Small intestine (tissue), 16 donors: ENCODE measurements at places on chromosomes 3 and 15. TPM values are rescaled to one million over a fixed set of nuclear protein-coding genes. Genes with fewer than 3 reads are reported as not detected.

NOX5 gene
- 0.04 TPM for polyA plus RNA-seq

COL8A1 gene
- 0.27 TPM for polyA plus RNA-seq

GNAT1 gene
- not detected for polyA plus RNA-seq

DCLK3 gene
- polyA plus RNA-seq, result 0.31 TPM

ZBTB47 gene
- 5.9 TPM for polyA plus RNA-seq

RAB43 gene
- 3.4 TPM for polyA plus RNA-seq

SLC12A1 gene
- 0.04 TPM for polyA plus RNA-seq

CMTM6 gene
- 55.7 TPM for polyA plus RNA-seq

CFAP100 gene
- polyA plus RNA-seq, result not detected

SERINC4 gene
- polyA plus RNA-seq, result 0.45 TPM

MYL3 gene
- polyA plus RNA-seq, result 1.4 TPM

CLRN1 gene
- polyA plus RNA-seq, result 4.3 TPM

ATP13A4 gene
- 41.2 TPM for polyA plus RNA-seq

HSPBAP1 gene
- polyA plus RNA-seq, result 19.5 TPM

- H3K4me3 ChIP-seq, result no peak within 1 kb of the TSS
- peak; percentile 35 for DNase-seq
- H3K27ac ChIP-seq, result peak within 1 kb of the TSS; percentile 20
Observed at GRCh38 chr3:100993309-100993708, at the start of gene ABI3BP. Gene ABI3BP, minus strand, starts transcription at chr3:100993421. Its CDS starts 37 bp downstream, at chr3:100993384.

DNA sequence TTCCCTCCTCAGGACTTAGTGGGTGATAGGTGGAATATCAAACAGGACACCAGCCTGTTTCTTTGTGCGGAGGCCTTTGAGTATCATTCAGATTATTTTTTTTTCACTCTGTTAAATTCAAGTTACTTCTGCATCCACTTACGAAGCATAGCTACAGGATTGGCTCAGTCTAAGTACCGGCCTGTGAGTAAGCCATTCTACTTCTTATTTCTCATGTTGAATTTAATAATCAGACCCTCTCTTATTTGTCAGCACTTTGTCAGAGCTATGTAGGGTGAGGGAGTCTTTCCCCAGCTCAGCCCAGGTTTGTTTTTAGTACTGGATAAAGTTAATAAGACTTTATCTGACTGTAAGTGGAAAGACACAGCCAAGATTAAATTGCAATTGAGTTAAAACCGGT lies 54.7 kb downstream of the ITPR1 start:
- H3K36me3 ChIP-seq, result no peaks in the 10 kb centered on the region
- no peak overlapping the region for H3K27ac ChIP-seq
- no peak overlapping the region for H3K4me3 ChIP-seq
- H3K27me3 ChIP-seq, result peaks cover 4% of the 10 kb centered on the region
- no peaks in the 10 kb centered on the region for H3K4me1 ChIP-seq

- H3K4me1 ChIP-seq, result peaks cover 6% of the 10 kb centered on the region
- peak overlapping the region; percentile 95 for H3K4me3 ChIP-seq
- H3K36me3 ChIP-seq, result no peaks in the 10 kb centered on the region
- DNase-seq, result peak; percentile 36
Observed at GRCh38 chr3:49940667-49941249, 808 bp downstream of the RBM6 start.

GRCh38 chr3:179860275-179861107 lies 176.2 kb downstream of the PEX5L start:
- no peaks in the 10 kb centered on the region for H3K36me3 ChIP-seq
- DNase-seq, result no peak
- H3K27ac ChIP-seq, result no peak overlapping the region
- H3K4me1 ChIP-seq, result no peaks in the 10 kb centered on the region

DNA sequence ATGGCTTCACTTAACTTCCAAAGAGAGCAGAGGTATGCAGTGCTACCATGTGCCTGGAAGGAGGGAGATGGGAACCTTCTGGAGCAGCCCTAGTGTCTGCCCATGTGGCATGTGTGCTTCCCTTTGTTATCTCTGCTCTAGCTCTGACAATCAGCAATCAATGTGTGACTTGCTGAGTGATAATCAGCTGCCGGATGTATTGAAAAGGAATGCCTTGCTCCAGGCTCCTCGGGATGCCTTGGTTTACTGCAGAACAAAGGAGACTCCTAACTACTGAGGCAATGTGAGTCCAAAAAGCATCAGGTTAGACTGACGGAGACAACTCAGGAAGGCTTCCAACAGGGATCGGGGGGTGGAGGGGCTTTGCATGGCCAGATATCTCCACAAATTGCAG lies 36.0 kb upstream of the CORO2B start:
- no peak overlapping the region for H3K4me3 ChIP-seq
- no peak overlapping the region for H3K27ac ChIP-seq
- H3K36me3 ChIP-seq, result no peaks in the 10 kb centered on the region
- no peaks in the 10 kb centered on the region for H3K27me3 ChIP-seq
- no peaks in the 10 kb centered on the region for H3K4me1 ChIP-seq

- no peak for DNase-seq
- no peaks in the 10 kb centered on the region for H3K27me3 ChIP-seq
Observed at GRCh38 chr3:193498215-193498614, 56.5 kb downstream of the ATP13A4 start.

DNA sequence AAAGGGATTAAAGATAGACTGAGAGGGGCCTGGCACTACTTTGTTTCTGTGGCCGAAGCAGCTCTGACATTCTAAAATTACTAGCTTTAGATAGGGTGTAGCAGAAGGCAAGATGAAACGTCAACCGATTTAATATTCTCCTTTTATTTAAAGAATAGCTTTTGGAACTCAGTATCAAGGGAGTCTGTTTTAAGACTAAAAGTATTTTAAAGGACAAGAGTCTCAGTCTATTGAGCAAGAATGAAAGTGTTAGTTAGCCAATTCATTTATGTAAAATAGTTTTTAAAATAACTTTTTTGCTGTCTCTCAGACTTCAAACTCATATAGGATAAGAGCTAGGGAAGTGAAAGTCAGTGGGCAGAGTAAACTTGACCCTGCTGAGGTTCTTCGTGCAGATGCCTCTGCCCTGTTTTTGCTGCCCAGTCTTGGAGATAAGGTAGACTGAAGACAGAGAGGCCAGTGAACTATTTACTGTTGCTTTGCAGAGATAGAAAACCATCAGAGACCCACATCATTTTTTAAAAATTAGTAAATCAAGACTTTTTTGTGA lies 1090.9 kb downstream of the ROBO2 start:
- H3K4me1 ChIP-seq, result no peaks in the 10 kb centered on the region
- no peak for DNase-seq
- no peak overlapping the region for H3K4me3 ChIP-seq
- H3K36me3 ChIP-seq, result no peaks in the 10 kb centered on the region
- H3K27me3 ChIP-seq, result no peaks in the 10 kb centered on the region

DNA sequence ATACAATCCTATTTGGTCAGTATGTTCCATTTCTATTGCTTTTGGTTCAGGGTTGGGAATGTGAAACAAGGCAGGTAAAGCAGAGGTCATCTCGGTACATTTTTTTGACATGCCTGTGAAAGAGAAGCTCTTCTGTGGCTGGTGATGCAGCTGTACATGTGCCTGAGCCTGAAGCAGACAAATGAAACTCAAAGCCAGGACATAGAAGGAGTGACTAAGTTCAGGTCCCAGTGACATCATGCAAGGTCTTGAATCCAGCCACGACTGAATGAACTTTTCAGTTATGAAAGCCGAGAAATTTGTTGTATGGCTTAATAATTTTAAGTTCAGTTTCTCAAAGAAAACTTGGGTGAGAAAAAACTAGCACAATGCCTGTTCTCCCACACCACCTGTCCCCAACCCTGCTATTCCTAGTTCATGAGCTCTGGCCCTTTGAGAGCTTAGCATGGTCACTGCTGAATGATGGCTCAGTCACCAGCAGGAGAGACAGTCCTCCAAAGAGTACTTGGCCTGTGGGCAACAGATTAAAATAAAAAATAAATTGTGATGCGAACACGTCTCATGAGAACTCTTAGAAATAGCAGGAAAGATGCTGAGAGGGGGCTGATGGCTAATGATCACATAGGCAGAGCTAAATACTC lies 600.2 kb upstream of the GRM7 start:
- H3K4me1 ChIP-seq, result no peaks in the 10 kb centered on the region
- H3K4me3 ChIP-seq, result no peak overlapping the region
- H3K36me3 ChIP-seq, result no peaks in the 10 kb centered on the region

- H3K4me1 ChIP-seq, result peaks cover 57% of the 10 kb centered on the region
- H3K36me3 ChIP-seq, result no peaks in the 10 kb centered on the region
- H3K4me3 ChIP-seq, result no peak overlapping the region
- no peaks in the 10 kb centered on the region for H3K27me3 ChIP-seq
Observed at GRCh38 chr3:66472313-66473134, 28.3 kb downstream of the LRIG1 start.

DNA sequence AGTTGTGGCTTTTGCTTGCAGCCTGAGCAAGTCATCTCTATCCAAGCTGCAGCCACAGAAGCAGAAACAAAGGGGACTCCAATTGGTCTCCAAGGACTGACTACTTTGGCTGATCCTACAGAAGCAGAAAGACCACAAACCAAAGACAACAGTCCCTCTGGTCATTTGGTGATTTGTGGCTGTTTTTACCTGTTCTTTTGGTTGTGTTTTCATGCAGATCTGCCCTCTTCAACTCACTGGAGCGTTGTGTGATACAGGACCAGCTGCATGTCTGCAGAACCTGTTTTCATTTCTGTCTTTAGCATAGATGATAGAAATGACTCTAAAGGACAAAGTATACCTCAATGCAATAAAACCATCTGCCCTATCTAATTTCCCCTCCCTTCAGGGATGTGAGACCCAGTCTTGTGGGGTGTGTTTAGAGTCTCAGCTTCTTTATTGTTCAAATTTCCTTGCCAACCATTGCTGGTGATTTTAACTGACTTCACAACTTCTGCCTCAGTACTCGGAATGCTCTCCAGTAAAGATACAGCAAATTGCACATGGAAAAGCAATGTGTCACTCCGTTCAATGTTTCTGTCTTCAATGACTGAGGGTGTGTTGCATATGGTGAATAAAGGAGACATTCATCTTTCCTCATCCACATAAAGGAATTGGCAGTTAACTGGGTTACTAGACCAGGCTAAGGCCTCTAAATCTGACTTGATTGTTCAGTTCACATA lies 48.9 kb upstream of the SLC7A14 start:
- no peaks in the 10 kb centered on the region for H3K27me3 ChIP-seq
- H3K4me3 ChIP-seq, result no peak overlapping the region
- H3K4me1 ChIP-seq, result no peaks in the 10 kb centered on the region
- DNase-seq, result peak; percentile 66
- H3K36me3 ChIP-seq, result no peaks in the 10 kb centered on the region
- H3K27ac ChIP-seq, result no peak overlapping the region

DNA sequence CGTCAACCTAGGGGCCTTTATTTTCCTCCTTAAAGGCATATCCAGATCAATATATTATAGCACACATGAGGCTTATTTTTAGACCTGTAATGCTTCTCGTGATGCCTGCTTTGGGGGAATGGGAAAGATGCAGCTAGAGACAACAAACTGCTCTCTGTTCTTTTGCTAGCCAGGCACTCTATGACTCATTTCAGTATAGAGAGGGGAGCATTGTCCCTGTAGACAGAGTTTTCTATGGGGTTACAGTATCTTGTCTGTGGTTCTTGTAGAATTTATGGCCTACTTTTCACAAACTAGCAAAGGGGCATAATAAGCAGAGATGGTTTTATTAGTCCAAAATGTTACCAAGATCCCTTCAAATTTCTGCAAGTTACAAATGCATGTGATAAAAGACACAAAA lies 305.6 kb downstream of the LSAMP start:
- no peaks in the 10 kb centered on the region for H3K36me3 ChIP-seq
- H3K4me3 ChIP-seq, result no peak overlapping the region
- no peaks in the 10 kb centered on the region for H3K4me1 ChIP-seq

- no peak for DNase-seq
- no peaks in the 10 kb centered on the region for H3K4me1 ChIP-seq
- H3K27ac ChIP-seq, result no peak overlapping the region
- H3K4me3 ChIP-seq, result no peak overlapping the region
- H3K27me3 ChIP-seq, result no peaks in the 10 kb centered on the region
- no peaks in the 10 kb centered on the region for H3K36me3 ChIP-seq
Observed at GRCh38 chr3:79344876-79345871, 422.6 kb downstream of the ROBO1 start.

DNA sequence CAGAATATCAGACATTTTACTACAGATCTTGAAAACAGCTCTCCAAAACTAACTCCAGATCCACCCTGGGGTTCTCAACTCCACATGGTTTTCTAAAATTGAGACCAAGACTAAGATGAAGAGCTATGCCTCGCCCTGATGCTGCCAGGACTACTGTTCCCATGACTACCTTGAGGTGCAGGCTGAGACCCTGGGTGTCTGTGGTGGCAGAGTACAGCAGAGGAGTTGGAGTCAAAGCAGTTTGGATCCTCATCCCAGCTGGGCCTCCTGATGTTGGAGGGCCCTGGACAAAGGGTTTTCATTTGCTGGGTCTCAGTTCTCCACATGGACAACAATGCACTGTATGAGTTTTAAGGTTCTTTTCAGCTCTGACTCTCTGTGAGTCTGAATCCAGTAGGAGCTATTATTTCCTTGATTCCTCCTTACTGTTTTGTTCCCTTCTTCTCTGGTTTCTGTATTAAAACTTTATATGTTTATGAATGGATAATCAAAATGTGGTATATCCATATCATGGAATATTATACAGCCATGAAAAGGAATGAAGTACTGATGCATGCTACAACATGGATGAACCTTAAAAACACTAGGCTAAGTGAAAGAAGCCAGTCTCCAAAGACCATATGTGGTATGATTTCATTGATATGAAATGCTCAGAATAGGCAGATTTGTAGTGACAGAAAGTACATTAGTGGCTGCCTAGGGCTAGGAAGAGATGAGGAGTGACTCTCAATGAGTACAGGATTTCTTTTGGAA lies 93.0 kb downstream of the CPN2 start:
- DNase-seq, result no peak
- no peak overlapping the region for H3K4me3 ChIP-seq
- H3K27me3 ChIP-seq, result no peaks in the 10 kb centered on the region
- H3K36me3 ChIP-seq, result no peaks in the 10 kb centered on the region
- no peak overlapping the region for H3K27ac ChIP-seq

DNA sequence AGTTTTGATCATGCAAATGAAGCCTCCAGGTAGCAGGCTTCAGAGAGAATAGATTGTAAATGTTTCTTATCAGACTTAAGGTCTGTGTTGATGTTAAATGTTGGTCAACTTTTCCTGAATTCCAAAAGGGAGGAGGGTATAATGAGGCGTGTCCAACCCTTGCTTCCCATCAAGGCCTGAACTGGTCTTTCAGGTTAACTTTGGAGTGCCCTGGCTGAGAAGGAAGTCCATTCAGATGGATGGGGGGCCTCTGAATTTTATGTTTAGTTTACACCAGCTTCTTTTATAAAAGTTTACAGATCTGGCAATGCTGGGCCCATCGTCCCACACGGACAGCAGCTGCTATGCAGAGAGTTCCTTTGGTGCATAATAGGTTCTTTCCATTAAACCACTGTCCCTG lies 8.9 kb downstream of the CCDC13 start:
- no peaks in the 10 kb centered on the region for H3K27me3 ChIP-seq
- no peak overlapping the region for H3K27ac ChIP-seq
- no peak for DNase-seq
- H3K36me3 ChIP-seq, result no peaks in the 10 kb centered on the region
- H3K4me3 ChIP-seq, result no peak overlapping the region
- no peaks in the 10 kb centered on the region for H3K4me1 ChIP-seq

GRCh38 chr15:40706121-40706520 lies 11.1 kb downstream of the RAD51 start:
- no peaks in the 10 kb centered on the region for H3K27me3 ChIP-seq
- DNase-seq, result peak; percentile 51
- H3K36me3 ChIP-seq, result peaks cover 24% of the 10 kb centered on the region
- no peaks in the 10 kb centered on the region for H3K4me1 ChIP-seq
- peak overlapping the region; percentile 37 for H3K27ac ChIP-seq
- no peak overlapping the region for H3K4me3 ChIP-seq

GRCh38 chr15:99704444-99704838 lies 28.8 kb downstream of the LYSMD4 start:
- H3K36me3 ChIP-seq, result no peaks in the 10 kb centered on the region
- DNase-seq, result peak; percentile 86
- H3K4me3 ChIP-seq, result no peak overlapping the region
- H3K4me1 ChIP-seq, result peaks cover 6% of the 10 kb centered on the region
